ENCODE measurements at places on chromosomes 5 and 9. TPM values are rescaled to one million over a fixed set of nuclear protein-coding genes. Genes with fewer than 3 reads are reported as not detected.

The CARTPT gene
- total RNA-seq: 40.2 TPM

The SPINK7 gene
- not detected for total RNA-seq

The TAS2R1 gene
- not detected for total RNA-seq

The PPP2R2B gene
- 3.0 TPM for total RNA-seq

The PCAT7 gene
- not detected for total RNA-seq

The IRX4 gene
- total RNA-seq: not detected

The MUSK gene
- 8.4 TPM for total RNA-seq

The ANKRD18A gene
- not detected for total RNA-seq

The BSPRY gene
- total RNA-seq: 0.31 TPM

The TRIM7 gene
- total RNA-seq: 5.0 TPM

The PCDHGB1 gene
- 4.2 TPM for total RNA-seq

The CFAP90 gene
- total RNA-seq: not detected

The GRXCR2 gene
- total RNA-seq: not detected

The CKMT2 gene
- 18.2 TPM for total RNA-seq

The ANKRD18B gene
- not detected for total RNA-seq

The LIFR gene
- 61.8 TPM for total RNA-seq

The COL27A1 gene
- total RNA-seq: 4.2 TPM

The PCDHA4 gene
- 0.13 TPM for total RNA-seq

The ARHGEF39 gene
- total RNA-seq: 0.54 TPM

The MEIKIN gene
- total RNA-seq: not detected

The ADAMTSL2 gene
- total RNA-seq: 2.0 TPM

The MYORG gene
- total RNA-seq: 24.6 TPM

The IFT74 gene
- total RNA-seq: 20.2 TPM

The FGFR4 gene
- 3.0 TPM for total RNA-seq

The INSL4 gene
- not detected for total RNA-seq

Measured in gastroesophageal sphincter (tissue), 4 donors.